ENCODE measurements at places on chromosomes 3 and 15.
A peak's percentile ranks its signal among the peaks of the same experiment; 100 is the strongest.

- DNase-seq = no peak
Measured at GRCh38 chr15:89998923-89999675, 2.0 kb upstream of the ZNF710 start.

DNA sequence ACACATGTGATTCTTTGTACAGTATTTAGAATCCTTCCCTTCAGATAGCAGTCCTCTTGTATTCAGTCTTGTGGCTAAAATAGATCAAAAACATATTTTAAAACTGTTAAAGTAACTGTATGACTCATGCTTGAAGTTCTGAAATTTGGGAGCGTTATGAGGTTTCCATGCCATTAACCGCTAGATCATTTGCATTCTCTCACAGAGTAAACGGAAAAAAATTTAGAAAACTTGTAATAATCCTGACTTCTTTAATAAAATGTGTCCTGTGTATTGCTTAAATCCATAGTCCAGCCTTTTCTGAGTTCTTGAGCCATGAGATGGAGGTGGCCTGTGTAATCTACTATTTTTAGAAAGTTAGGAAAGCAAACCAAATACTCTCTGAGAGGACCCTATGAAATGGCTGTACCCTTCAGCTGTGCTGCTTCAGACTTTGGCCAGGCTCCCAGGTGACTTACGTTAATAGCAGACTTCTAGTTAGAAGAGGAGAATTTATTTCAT is 33.8 kb downstream of the MBNL1 start:
- no peak for DNase-seq

DNA sequence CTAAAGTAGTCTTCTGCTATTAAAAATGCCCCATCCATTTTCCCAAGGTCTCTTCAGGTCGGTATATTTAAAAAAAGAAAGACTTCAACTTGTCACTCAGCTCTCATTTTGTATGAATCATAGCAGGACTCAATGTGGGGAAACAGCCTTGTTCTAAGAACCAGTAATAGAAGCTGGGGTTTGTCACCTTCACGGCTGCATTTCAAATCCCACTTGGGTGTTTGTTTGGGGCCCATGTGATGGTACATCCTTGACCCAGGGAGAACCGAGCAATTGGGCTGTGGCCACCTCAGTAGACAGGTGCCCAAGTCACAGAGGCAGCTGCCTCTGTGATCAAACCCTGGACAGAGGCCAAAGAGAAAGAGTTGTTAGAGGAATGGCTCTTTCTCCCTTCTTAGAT is 70.3 kb upstream of the ARL8B start:
- no peak for DNase-seq

DNA sequence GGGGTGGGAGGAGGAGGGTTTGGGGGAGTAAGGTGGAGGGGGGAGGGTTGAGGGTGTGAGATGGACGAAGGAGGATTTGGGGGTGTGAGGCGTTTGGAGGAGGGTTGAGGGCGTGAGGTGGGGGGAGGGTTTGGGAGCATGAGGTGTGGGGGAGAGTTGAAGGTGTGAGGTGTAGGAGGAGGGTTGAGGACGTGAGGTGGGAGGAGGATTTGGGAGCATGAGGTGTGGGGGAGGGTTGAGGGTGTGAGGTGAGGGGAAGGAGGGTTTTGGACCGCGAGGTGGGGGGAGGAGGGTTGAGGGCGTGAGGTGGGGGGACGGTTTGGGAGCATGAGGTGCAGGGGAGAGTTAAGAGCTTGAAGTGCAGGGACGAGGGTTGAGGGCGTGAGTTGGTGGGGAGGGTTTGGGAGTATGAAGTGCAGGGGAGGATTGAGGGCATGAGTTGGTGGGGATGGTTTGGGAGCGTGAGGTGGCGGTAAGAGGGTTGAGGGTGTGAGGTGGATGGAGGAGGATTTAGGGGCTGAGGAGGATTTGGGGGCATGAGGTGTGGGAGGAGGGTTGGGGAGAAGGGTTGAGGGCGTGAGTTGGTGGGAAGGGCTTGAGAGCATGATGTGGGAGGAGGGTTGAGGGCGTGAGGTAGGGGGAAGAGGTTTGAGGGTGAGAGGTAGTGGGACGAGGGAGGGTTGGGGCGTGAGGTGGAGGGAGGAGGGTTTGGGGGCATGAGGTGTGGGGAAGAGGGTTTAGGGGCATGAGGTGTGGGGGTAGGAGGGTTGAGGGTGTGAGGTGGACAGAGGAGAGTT is 1.2 kb downstream of the MLF1 start:
- DNase-seq = no peak

GRCh38 chr3:27312044-27312668 is 57.0 kb downstream of the NEK10 start:
- DNase-seq = peak; percentile 79

DNA sequence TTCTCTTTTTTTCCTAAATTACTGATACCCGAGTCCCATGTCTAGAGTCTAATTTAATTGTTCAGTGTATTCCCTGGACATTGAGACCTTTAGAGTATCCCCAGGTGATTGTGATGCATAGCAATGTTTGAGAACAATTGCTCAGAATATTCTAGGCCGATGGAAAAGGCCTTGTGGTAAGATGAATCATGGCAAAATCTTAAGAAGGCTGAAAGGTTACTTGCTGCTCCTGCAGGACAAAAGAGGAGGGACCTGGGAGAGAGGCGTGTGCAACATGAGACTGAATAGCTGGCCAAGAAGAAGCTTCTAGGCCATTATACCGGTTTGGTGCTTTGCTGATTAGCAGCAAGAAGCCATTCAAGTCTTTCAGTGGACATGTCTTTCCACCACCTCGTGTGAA is 256.6 kb downstream of the ROBO2 start:
- peak; percentile 56 for DNase-seq

- DNase-seq = no peak
Measured at GRCh38 chr15:81330366-81331090, 6.6 kb upstream of the STARD5 start.

DNA sequence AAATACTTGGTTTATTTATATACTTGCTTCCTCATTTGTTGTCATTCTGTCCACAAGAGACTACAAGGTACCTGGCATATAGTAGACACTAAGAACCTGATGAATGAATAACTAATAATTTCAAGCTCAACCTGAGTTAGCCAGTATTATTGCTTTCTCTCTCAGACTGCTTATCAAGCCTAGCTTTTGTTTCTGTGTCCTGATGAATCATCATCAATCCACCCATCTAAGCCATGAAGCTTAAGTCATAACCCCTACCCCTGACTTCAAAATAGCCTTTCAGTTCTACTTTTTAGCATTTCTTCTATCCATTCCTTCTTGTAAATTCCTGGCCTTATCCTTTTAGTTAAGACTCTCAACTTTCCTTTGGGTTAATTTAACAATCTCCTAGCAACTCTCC is 420.8 kb downstream of the EPHA6 start:
- DNase-seq = peak; percentile 7

DNA sequence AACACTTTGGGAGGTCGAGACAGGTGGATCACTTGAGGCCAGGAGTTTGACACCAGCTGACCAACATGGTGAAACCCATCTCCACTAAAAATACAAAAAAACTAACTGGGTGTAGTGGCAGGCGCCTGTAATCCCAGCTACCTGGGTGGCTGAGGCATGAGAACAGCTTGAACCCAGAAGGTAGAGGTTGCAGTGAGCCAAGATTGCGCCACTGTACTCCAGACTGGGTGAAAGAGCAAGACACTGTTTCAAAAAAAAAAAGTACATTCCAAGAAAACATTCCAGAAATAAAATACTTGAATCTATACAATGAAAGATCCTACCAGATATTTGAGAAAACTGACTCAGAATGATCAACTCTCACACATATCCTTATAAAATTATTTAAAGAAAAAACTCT is 30.4 kb downstream of the TFDP2 start:
- no peak for DNase-seq
